ENCODE measurements at places on chromosomes 6 and 20.

GRCh38 chr20:63964412-63964811, 5.3 kb downstream of the ZNF512B start:
- peaks cover 9% of the 10 kb centered on the region for H3K36me3 ChIP-seq
- peaks cover 3% of the 10 kb centered on the region for H3K4me1 ChIP-seq
- H3K27me3 ChIP-seq = peaks cover 2% of the 10 kb centered on the region
- DNase-seq = no peak
- H3K4me3 ChIP-seq = no peak overlapping the region

DNA sequence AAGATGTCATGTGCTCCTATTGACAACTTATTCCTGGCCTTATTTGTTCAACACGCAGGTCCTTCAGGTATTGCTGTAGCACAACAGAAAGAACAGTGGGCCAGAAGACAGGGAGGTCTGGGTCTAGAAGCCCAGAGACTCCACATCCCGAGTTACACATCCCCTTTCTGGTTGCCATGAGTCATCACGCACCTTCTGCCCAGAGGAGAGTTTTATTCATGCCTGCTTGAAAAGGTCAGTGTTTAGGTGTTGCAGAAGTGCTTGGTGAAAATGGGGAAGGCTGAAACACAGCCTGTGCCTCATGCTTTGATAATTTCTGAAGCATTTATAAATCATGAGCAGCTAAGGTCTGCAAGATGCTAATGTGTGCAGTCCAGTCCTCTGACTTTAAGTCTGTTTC, 256.4 kb downstream of the GMPR start:
- no peak overlapping the region for H3K4me3 ChIP-seq
- no peak overlapping the region for H3K27ac ChIP-seq
- H3K4me1 ChIP-seq = no peaks in the 10 kb centered on the region
- no peaks in the 10 kb centered on the region for H3K27me3 ChIP-seq
- no peaks in the 10 kb centered on the region for H3K36me3 ChIP-seq
- no peak for DNase-seq

DNA sequence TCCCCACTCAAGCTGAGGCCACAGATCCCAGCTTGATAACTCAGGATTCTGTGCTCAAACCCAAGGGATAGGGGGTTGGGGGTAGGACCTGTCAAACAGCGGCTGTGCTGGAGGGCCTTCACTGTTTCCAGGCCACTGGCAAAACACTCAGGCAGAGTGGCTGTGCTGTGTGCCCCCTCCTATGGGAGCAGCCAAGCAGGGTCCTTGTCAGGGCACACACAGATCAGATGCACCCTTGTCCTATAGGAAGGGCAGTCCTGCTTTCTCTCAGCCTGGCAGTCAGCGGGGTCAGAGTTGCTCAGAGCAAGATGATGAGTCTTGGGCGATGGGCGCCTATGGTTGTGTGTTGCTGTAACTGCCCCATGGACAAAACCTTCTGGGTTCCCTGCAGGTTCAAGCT, 554.8 kb downstream of the TBC1D32 start:
- H3K27ac ChIP-seq = no peak overlapping the region
- no peaks in the 10 kb centered on the region for H3K36me3 ChIP-seq
- no peak for DNase-seq
- H3K4me3 ChIP-seq = no peak overlapping the region
- peaks cover 3% of the 10 kb centered on the region for H3K27me3 ChIP-seq

- H3K27ac ChIP-seq = no peak overlapping the region
- H3K27me3 ChIP-seq = peaks cover 5% of the 10 kb centered on the region
- H3K36me3 ChIP-seq = no peaks in the 10 kb centered on the region
- DNase-seq = no peak
- no peaks in the 10 kb centered on the region for H3K4me1 ChIP-seq
These were observed 96.4 kb upstream of the FOXC1 start for GRCh38 chr6:1513215-1513780.

- peaks cover 12% of the 10 kb centered on the region for H3K4me1 ChIP-seq
- DNase-seq = no peak
- H3K36me3 ChIP-seq = peaks cover 9% of the 10 kb centered on the region
- H3K27ac ChIP-seq = no peak overlapping the region
These were observed 22.9 kb downstream of the NT5E start for GRCh38 chr6:85472744-85473143.

GRCh38 chr6:105606831-105607463, 204.1 kb upstream of the PREP start:
- H3K27ac ChIP-seq = no peak overlapping the region
- H3K4me1 ChIP-seq = no peaks in the 10 kb centered on the region
- H3K36me3 ChIP-seq = no peaks in the 10 kb centered on the region
- no peaks in the 10 kb centered on the region for H3K27me3 ChIP-seq

DNA sequence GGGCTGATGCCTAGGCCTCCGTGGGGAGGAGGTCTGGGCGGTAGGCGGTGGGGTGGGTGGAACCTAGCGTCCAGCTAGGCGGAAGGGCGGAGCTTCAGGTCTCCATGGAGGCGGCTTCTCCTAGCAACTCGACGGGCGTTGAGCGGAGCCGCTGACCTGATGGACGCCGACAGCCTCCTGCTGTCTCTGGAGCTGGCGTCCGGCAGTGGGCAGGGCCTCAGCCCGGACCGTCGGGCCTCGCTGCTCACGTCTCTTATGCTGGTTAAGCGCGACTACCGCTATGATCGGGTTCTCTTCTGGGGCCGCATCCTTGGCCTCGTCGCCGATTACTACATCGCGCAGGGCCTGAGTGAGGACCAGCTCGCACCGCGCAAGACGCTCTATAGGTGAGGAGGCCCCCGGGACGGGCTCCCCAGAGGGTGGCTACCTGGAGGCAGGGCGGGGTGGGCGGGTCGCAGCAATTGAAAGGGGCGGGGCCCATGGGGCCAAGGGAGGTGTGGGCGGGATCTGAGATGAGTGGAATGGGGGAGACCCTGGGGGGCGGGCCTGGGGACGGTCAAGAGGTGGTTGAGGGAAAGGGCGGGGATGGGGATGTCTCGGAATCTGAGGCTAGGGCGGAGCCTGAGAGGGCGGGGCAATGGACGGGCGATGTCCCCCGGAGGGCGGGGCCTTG, at the start of gene RSPH9:
RSPH9 (plus strand) TSS at position 97 of the 673 bp plus-strand sequence; CDS start at position 160, 63 bp downstream.
- peak within 1 kb of the TSS; percentile 78 for H3K27ac ChIP-seq
- peak within 1 kb of the TSS; percentile 85 for H3K4me3 ChIP-seq
- H3K27me3 ChIP-seq = peaks cover 3% of the 10 kb centered on the region
- peaks cover 8% of the 10 kb centered on the region for H3K36me3 ChIP-seq
- H3K4me1 ChIP-seq = peaks cover 22% of the 10 kb centered on the region

DNA sequence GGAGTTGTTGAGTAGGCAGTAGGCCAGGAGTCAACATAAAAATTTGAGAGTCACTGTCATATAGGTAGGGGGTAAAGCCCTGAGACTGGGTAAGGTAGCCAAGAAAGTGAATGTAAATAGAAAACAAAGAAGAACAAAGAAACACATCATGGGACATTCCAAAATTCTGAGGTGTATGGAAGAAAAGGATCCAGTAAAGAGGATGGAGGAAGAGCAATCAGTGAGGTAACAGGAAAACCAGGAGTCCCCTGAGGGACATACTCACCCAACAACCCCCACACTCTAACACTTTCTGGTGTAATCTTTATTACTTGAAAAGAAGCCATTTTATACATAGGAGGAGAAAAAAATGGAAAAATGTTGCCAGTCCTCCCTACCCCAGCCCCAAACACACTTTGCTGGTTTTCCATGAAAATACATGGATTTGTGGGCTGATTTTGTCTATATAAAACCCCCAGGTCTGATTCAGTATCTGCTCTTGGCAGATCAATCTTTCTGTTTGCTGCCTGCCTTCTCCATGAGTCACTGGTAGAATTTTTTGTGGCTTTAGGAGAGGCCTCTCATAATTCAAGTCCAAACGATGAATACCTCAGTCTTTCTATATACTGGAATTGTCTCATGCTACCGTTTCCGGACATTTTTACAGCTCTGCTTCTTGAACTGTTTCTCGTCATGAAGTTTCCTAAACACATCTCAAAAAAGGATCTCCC, 271.4 kb upstream of the MAN1A1 start:
- no peaks in the 10 kb centered on the region for H3K27me3 ChIP-seq
- no peaks in the 10 kb centered on the region for H3K4me1 ChIP-seq
- H3K27ac ChIP-seq = no peak overlapping the region
- DNase-seq = no peak
- H3K4me3 ChIP-seq = no peak overlapping the region

Data from endothelial cell (in vitro differentiated cells).